D721Med (cell line): ENCODE measurements at places on chromosomes 4 and X.

DNA sequence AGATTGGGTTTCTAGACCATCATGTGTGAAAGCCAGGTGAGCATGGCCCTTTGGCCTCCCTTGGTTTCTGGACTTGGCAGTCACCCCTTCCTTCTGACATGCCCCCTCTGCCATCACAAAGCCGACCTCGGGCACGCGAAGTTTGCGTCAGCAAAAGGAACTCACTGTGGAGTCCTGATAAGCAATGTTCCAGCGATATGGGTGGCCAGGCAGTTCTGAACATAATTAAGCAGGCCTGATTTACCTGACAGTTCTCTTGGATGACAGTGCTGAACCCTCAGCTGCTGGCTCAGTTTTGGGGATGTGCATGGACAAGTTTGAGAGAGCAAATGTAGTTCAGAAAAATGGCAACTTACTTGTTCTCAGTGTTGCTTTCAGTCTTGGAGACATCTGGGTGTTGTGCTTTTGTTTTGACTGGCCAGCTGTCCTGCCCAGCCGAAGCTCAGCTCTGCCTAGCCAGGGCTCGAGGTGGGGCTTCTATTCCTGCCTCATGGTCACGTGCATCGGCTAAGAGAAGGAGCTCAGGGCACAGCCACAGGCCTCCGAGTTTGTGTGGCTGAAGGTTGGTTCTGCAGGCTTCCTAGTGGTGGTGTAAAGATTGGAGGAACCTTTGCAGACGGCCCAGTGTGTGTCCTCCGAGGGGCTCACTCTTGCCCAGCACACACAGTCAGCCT, 78.3 kb downstream of the CLDN34 start:
- no peak for DNase-seq

DNA sequence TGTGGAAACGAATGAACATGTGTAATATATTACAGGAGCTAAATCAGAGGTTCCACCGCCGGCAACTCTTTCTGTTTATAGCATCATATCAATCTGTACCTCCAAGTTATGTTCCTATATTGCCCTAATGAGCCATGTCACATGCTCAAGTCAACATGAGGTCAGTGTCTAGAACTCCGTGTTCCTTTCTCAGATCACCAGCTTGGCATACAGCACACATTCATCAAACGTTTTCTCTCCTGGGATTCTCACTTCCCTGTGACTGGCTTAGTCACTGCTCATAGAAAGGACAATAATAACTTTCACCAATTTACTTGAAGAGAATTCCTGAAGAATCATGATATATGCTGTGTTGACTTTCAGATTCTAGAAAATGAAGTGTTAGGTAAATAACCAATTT, 532.0 kb upstream of the SPANXN1 start:
- DNase-seq = no peak

DNA sequence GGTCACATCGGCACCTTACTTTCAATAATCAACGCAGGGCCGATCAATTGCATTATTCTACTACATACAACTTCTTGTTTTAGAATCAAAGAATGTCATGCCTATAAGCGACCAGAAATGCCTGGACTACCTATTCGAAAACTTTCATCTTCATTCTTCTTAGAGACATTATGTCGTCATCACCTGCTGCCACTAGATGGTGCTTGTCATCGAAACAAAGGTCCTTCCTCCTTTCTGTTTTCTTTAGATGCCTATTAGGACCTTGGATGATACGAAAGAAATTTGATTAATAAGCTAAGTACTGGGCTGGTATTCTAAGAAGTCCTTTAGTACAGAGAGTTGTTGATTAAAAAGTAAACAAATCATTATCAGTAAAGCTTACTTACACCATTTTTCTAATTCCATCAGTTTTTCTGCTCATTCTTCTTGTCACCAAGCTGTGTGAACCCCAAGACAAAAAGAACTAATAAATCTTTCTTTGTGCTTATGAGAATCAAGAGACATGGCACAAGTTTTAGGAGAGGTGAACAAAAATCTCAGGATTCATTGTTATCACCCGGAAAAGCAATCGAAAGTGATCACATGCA, 154.5 kb upstream of the SLC4A4 start:
- DNase-seq = no peak

DNA sequence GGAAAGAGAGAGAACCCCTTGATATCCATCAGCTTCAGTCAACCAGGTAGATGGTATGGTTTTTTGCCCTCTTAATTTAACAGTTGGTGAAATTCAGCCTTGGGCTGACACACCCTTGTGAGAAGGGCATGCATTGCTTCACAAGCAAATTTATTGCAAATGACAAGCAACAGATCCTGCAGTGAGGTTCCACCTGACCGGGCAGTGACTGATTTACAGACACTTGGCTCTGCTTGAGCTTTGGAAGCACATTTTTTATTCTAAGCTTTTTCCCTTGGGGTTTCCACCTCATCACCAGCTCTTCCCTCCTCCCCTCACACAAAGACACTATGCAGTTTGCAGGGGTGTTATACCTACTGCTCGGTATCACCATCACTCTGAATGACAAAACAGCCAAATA, 28.3 kb upstream of the SERTM2 start:
- DNase-seq = no peak

DNA sequence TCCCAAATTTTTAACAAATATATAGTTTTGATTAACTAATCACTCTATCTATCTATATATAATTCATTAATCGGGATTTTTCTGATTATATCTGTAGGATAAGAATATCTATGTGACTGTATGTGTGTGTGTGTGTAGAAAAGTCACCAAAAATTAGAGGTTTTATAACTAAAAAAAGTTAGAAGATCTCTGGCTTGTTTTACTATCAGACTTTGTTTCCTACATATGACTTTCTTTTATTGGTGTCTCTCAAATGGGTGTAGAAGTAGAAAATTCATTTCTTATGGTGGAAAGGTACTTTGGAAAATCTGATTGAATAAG, 26.7 kb upstream of the TMPRSS11D start:
- DNase-seq = no peak

- DNase-seq = no peak
Observed at GRCh38 chrX:15679246-15679645, 14.6 kb upstream of the CLTRN start.

DNA sequence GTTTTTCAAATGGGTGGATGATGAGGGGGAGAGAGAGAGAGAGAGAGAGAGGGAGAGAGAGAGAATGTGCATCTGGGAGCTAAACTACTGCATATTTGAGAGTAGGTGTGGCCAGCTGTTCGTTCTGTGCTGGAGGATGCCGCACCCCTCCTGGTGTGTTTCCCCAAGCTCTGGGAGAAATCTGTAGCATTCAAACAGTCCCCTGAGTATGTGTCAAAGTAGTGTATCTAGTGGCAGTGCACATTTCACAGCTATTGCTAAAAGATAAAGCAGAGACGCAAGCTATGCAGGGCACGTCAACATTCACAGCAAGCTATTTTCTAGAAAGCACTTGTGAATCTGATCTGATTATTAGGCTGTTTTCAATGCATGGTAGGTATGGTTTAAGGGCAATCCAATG, 83.5 kb upstream of the LIMCH1 start:
- DNase-seq = no peak
